ENCODE measurements at places on chromosomes 3 and 15.

DNA sequence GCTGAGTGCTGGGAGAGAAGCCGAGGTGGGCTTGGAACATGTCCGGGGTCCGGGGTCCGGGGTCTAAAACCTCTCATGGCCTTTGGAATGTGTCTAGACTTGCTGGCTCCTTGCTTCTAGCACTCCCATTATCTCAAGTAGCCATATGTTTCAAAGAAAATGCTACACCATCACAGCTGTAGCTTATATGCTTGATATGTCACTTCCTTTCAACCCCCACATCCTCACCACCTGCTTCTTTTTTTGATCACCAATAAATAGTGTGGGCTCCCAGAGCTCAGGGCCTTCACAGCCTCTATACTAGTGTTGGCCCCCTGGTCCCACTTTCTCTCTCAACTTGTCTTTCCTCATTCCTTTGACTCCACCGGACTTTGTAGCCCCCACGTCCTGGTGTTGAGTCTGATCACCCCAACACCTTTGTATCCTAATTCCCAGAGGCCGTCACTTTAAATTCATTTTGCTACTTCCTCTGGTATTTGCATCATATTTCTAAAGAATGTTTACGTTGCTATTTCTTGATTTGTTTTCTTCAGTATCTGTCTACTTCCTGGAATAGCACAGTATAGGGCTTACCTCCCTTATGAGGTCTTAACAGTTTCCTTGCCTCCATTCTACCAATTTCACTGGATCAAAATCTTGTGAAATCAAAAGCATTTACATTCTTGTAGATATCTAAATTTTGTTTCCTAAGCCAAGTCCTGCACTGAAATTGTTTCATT, 71.9 kb upstream of the CHRNB4 start:
- DNase-seq: no peak

DNA sequence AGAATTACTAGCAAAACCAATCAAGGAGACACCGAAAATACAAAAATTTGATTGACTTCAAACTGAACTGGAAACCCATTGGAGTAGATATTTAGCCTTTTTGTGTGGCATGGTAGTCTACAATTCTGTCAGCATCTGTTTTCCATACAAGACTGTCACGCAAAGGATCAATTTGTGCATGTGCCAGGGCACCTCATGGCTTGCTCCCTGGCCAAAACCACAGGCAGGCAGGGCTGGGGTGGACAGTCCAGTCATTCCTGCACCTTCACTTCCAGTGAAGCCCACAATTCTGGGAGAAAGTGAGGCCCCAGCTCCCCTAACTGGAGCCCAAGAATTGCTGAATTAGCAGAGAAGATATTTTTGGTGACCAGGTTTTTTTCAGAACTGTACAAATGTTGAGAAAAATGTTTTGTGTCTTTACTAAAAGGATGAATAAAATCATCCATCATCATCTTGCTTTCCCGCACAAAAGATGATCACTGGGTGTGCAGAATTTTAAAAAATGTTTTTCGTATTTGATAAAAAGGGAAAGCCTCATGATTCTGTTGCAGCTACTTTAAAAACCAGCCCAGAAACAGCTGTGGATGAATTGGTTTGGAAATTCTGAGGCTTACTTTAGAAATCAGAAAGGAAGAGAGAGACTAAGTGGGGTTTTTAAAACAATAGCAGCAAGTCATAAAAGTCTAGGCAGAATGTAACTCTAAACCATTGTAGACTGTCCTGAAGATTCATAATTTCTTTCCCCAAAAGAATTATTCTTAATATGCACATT, 86.4 kb downstream of the PCCB start:
- no peak for DNase-seq

GRCh38 chr3:127420829-127421228, 133.0 kb upstream of the PRR20G start:
- DNase-seq: no peak

DNA sequence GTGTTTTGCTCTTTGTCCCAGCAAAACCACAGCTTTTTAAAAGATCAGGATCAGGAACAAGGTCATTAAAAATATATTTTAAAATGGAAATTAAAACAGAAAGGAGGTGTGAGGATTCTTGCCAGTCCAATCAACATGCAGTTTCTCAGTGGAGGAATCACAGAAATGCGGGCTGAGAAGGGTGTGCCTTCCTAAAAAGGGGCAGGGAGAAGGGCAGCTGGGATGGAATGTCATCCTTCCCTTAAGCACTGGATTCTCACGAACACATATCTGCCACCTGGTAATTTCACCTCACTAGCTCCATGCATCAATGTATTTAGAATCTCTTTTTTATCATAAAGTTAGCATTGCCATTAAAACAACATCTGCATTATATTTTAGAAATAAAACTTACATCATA, 21.4 kb downstream of the ABI3BP start:
- no peak for DNase-seq

DNA sequence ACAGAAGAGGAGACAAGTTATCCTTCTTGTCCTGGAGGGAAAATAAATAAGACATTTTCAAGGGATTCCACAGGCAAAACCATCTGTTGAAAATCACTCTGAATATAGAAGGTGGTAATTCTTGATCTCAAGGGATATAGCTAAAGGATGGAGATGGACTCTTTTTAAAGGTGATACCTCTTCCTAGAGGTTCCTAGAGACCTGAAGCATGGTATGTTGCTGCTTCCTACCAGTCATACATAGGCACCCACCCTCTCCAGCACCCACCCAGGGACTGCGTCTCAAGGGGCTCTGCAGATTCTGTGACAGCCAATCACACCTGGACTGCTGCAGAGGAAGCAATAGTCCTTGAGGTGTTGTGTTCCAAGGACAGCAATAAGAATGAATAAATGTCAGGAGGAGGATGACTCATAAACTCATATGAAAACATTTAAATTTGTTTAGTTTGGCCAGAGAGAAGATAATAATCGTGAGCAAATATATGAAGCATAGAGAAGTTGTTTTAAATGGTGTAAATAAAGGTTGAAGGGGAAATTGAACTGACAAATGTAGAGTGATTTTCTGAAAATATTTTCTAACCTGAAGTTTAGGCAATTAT, 741.6 kb upstream of the CBLB start:
- DNase-seq: no peak

DNA sequence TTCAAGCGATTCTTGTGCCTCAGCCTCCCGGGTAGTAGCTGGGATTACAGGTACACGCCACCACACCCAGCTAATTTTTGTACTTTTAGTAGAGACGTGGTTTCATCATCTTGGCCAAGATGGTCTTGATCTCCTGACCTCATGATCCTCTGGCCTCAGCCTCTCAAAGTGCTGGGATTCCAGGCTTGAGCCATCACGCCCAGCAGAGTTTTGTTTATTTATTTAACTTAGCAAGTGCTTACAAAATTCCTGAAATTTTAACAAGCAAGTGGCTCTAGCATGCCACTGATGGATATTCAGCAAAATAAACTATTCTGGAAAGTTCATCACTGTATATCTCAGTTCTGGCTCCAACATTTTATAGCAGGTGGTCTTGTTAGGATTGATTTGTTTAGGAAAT, 585.9 kb downstream of the OTOL1 start:
- no peak for DNase-seq

DNA sequence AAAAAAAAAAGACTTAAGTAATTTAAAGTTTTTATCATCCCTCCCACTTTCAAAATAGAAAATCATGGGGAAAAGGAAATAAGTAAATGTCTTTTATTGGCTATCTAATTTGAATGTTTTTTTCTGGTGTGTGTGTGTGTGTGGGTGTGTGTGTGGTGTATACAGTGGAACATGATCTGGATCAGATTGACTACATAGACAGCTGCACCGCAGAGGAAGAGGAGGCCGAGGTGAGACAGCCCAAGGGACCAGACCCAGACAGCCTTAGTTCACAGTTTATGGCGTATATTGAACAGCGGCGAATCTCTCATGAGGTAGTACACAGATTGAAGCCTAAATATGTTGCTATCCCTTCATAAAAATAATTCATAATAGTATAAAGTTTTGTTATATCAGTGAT, 44.5 kb downstream of the LRCH3 start:
- DNase-seq: no peak

GRCh38 chr15:41851167-41851523, 12.5 kb downstream of the PLA2G4B start:
- no peak for DNase-seq

GRCh38 chr3:95905182-95905581, 909.2 kb upstream of the EPHA6 start:
- no peak for DNase-seq

DNA sequence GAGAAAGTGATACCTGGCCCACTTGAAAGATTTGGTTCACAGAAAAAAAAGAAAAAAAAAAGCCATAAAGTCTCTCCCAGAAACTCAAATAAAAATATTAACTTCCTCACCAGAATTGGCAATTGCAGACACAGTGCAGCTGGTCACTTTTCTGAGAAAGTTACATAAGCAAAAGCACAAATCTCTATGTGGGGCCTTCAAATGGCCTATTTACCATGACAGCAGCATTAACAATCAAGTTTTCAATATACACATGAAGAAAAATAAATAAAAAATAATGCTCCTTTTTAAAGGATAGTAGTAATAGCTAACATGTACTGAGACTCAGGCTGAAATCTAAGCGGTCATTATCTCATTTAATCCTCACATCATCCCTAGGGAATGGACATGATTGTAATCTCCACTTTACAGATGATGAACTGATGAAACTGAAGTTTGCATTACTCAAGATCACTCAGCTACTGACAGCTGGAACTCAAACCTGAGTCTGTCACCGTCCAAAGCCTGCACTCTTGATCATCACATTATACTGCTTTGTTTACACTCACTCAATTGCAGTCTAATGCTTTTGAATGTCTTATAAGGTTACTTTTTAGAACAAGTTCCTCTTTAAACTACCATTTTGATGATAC, 3.3 kb downstream of the NPTN start:
- no peak for DNase-seq

GRCh38 chr3:66991459-66991858, 6.6 kb upstream of the KBTBD8 start:
- DNase-seq: no peak

- DNase-seq: no peak
These were observed 93.5 kb downstream of the FLNB start for GRCh38 chr3:58101499-58102389.

DNA sequence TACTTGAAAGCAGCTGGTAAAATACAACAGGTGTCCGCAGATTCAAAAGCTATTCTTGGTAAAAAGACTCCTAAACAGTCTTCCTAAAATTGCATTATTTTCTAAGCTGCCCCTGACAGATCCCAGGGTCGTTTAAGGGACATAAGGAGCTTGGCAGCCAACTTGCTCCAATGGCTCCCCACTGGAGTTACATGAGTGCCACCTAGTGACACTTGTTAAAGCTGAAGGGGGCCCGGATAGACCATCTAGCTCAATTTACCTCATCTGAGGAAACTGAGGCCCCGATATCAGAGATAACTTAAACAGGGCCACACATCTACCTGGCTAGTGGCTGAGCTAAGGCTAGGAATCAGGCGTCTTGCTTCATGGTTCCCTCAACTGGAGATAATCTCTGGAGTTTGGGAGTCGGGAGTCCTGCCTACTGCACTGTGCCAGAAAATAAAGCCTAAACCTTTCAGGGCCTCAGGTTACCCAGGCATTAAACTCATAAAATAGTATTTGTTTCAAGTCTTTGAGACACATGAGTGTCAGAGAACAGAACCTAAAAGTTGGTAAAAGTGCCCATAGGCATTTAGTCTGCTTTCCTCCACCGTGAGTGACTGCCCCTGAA, 6.5 kb upstream of the TBC1D23 start:
- DNase-seq: no peak

GRCh38 chr3:149339931-149340309, 6.5 kb upstream of the TM4SF18 start:
- no peak for DNase-seq

DNA sequence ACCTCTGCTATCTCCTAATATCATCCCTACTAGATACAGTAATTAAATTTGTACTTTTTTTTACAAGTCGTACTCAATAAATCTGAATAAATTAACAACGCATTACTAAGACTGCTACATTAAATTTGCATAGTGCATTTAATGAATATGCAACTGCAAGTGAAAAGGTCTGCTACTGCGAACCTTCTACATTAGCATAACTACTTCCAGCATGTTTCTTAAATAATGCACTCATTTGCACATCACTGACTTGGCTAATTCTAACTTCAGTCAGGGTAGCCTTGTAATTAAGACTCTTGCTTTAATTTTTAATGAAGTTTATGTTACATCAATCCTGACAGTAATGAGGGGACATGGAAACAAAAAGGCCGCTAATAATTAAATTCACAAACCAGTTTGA, 98.9 kb upstream of the FOXB1 start:
- no peak for DNase-seq

DNA sequence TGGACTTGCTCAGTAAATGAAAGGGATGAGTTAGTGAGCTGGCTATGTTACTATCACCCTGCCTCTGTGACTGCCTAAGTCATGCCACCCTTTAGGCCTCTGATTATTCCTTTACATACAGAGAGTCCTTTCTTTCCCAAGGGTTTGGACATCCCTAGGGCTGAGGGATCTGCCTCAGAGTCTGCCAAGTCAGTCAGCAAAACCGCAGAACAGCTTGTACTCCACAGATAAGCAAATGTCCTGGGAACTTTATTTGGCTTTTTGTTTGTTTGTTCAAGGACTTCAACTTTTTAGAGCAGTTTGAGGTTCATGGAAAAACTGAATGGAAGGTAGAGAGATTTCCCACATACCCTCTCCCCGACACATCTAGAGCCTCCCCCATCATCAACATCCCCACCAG, 82.6 kb upstream of the TRIM42 start:
- no peak for DNase-seq

GRCh38 chr3:71916747-71917369, 131.9 kb upstream of the PROK2 start:
- no peak for DNase-seq

GRCh38 chr3:107430996-107431245, 53.7 kb downstream of the CCDC54 start:
- DNase-seq: no peak

GRCh38 chr3:106640353-106640752, 736.9 kb upstream of the CCDC54 start:
- no peak for DNase-seq

DNA sequence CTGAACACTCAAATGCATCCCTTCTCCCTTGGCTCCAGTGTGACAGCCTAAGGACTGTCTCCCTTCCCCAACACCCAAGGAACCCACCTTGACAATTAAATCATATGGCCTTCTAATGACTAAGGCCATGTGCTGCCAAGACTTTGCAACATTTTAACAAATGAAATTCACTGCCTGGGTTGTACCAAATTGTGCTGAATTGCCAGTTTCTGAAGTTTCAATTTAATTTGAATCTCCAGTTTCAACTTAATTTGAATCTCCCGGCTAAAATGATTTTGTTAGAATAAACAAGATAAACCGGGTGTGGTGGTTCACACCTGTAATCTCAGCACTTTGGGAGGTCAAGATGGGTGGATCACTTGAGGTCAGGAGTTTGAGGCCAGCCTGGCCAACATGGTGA, 72.4 kb upstream of the RAP2B start:
- DNase-seq: no peak

All from stimulated activated CD4-positive, alpha-beta T cell treated with anti-CD3 and anti-CD28 coated beads, Interleukin-4, amount 100 ng/mL, for 4 hours (primary cell).